ENCODE measurements at places on chromosomes 7 and 10. TPM values are rescaled to one million over a fixed set of nuclear protein-coding genes. Genes with fewer than 3 reads are reported as not detected.

GRCh38 chr7:12805518-12805928 lies 118.1 kb downstream of the ARL4A start:
- H3K36me3 ChIP-seq: no peaks in the 10 kb centered on the region
- no peaks in the 10 kb centered on the region for H3K27me3 ChIP-seq
- DNase-seq: no peak
- no peak overlapping the region for H3K4me3 ChIP-seq
- peaks cover 9% of the 10 kb centered on the region for H3K4me1 ChIP-seq

- H3K36me3 ChIP-seq: no peaks in the 10 kb centered on the region
- H3K4me3 ChIP-seq: no peak overlapping the region
- DNase-seq: no peak
- peaks cover 5% of the 10 kb centered on the region for H3K4me1 ChIP-seq
Measured at GRCh38 chr10:43461950-43462349, 25.0 kb downstream of the ZNF487 start.

GRCh38 chr7:40757109-40757508 lies 622.3 kb downstream of the SUGCT start:
- H3K4me1 ChIP-seq: peaks cover 55% of the 10 kb centered on the region
- no peak for DNase-seq
- no peak overlapping the region for H3K27ac ChIP-seq
- no peaks in the 10 kb centered on the region for H3K36me3 ChIP-seq
- no peaks in the 10 kb centered on the region for H3K27me3 ChIP-seq

GRCh38 chr7:155965010-155965409 lies 152.7 kb upstream of the SHH start:
- no peaks in the 10 kb centered on the region for H3K36me3 ChIP-seq
- H3K4me1 ChIP-seq: peaks cover 3% of the 10 kb centered on the region
- peaks cover 19% of the 10 kb centered on the region for H3K27me3 ChIP-seq
- H3K27ac ChIP-seq: no peak overlapping the region
- no peak overlapping the region for H3K4me3 ChIP-seq

DNA sequence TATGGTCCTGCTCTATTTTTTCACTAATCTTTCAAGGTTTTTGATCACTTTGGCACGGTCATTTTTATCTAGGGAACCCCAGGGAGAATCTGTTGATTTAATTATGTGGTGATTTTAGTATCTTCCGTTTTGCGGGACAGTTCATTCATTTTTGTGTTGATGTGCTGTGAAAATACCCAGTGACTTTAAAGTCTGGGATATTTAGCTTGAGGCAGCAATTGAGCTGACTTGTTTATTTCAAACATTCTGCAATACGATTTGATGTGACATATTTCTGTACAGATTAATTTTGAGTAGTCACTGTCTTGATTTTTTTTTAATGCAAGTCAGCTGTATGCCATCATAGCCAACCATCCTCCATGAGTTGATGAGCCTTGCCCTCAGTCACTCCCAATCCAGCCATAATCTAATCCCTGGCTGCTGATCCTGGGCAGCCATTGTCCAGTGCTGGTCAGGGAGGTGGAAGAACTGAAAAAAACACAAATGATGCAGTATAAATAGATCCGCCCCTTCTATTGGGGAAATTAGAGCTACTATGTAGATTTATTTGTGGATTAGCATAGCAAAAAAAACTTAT lies 183.4 kb downstream of the CCSER2 start:
- peaks cover 29% of the 10 kb centered on the region for H3K36me3 ChIP-seq
- H3K4me3 ChIP-seq: no peak overlapping the region
- no peak for DNase-seq

GRCh38 chr7:102210787-102211186 lies 75.9 kb upstream of the SH2B2 start:
- DNase-seq: no peak

DNA sequence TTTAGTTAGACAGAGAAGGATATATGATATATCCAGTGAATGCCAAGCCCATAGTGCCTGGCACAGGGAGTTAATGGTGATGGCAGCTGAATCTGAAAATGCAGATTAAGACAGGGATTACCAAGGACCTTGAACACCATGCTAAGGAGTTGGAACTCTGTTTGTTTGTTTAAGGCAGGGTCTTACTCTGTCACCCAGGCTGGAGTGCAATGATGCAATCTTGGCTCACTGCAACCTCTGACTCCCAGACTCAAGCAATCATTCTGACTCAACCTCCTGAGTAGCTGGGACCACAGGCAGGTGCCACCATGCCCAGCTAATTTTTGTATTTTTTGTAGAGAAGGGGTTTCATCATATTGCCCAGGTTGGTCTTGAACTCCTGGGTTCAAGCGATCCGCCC lies 1.6 kb downstream of the AKR1D1 start:
- no peak for DNase-seq
- H3K4me3 ChIP-seq: no peak overlapping the region
- no peaks in the 10 kb centered on the region for H3K27me3 ChIP-seq
- H3K4me1 ChIP-seq: no peaks in the 10 kb centered on the region
- peaks cover 3% of the 10 kb centered on the region for H3K36me3 ChIP-seq

DNA sequence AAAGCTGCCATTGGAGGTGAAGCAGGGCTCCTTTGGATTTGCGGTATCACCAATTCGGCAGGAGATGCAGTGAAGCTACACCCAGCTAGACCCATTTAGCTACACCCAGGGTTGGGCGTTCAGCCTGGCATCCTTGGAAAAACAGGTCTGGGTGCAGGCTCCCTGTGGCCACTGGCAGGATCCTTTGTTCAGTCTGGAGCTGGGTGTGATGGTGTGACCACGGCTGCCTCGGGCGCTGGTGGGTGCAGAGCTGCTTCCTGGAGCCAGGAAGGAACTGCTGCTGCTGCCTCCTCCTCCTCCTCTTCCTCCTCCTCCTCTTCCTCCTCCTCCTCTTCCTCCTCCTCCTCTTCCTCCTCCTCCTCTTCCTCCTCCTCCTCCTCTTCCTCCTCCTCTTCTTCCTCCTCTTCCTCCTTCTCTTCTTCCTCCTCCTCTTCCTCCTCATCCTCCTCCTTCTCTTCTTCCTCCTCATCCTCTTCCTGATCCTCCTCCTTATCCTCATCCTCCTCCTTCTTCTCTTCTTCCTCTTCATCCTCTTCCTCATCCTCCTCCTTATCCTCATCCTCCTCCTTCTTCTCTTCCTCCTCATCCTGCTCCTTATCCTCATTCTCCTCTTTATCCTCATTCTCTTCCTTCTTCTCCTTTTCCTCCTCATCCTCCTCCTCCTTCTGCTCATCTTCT lies 84.0 kb downstream of the GRK5 start:
- peaks cover 49% of the 10 kb centered on the region for H3K4me1 ChIP-seq
- no peak overlapping the region for H3K4me3 ChIP-seq
- H3K27ac ChIP-seq: no peak overlapping the region
- peaks cover 8% of the 10 kb centered on the region for H3K27me3 ChIP-seq
- no peaks in the 10 kb centered on the region for H3K36me3 ChIP-seq

NUDT13 gene
- total RNA-seq: 3.0 TPM
